ENCODE measurements at places on chromosomes 16 and 17.

- no peak for DNase-seq
These were observed 138.7 kb downstream of the SALL1 start for GRCh38 chr16:51012396-51012795.

DNA sequence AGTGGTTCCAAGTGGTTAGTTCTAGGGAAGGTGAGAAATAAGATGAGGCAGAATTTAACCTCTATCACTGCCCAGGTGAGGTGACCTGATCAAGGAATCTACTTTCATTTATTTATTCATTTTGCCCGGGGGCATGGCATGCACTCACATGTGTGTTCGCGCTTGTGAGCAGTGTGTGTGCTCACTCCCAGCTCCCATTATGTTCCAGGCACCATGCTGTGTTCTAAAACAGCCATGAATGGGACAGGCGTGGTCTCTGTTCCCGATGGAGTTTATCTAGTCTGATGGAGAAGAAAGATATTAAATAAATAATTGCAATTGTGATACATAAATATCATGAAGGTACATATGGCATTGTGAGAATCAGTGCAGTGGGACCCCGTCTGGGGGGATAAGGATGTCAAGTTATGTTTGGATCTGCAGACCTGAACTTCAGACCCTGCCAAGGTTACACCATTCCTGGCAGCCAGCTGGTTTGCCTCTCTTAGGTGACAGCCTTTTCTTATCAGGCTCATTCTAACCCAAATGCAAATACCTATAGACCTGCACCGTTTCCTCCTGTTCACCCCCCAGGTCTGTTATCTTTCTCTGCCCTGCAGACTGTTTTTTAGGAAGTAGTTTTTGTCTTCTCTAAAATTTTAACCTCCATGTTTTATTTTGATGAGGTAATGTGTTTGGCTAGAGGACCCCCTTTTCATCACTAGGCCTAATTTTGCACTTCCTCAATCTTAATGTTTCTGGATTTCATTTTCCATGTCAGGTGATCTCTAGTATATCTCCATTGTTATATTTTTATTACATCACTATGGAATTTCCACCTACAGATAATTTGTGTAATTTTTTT is 11.8 kb downstream of the CYB5B start:
- DNase-seq: no peak

DNA sequence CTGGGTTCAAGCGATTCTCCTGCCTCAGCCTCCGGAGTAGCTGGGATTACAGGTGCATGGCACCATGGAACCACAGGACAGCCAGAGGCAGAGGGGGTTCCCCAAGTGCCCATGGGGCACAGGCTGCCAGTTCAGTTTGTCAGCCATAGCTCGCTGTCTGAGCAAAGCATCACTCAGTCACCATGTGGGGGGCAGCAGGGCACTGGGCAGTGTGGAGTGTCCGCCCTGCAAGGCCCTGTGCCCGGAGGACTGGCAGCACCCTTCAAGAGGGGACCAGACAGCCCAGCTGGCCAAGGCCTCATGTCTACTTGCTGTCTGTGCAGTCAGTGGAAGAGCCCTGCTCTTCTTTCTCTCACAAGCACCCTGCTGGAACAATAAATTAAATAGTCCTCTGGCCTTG is 6.4 kb downstream of the ALYREF start:
- no peak for DNase-seq

DNA sequence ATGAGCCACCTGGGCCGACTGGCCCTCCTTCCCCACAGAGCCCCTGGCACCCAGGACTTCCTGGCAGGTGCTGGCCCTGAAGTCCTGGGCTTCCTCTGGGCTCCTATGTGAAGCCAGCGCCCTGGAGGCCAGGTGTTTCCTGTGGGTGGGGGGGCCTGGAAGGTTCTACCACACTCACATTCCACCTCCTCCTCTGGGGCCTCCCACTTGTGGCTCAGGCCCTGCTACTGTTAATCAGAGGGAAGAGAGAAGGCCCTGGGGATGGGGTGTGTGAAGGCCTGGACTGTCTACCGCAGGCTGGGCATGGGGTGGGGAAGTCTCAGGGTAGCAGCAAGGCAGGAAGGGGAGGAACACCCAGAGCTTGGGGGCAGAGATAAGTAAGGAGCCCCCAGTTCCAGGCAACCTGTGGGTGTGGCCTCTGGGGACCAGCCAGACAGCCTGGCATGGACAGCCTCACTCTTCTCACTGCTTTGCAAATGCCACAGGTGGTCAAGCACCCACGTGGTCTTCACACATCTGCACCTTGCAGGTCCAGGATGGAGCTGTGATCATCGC is 111.9 kb upstream of the TNRC6C start:
- no peak for DNase-seq

DNA sequence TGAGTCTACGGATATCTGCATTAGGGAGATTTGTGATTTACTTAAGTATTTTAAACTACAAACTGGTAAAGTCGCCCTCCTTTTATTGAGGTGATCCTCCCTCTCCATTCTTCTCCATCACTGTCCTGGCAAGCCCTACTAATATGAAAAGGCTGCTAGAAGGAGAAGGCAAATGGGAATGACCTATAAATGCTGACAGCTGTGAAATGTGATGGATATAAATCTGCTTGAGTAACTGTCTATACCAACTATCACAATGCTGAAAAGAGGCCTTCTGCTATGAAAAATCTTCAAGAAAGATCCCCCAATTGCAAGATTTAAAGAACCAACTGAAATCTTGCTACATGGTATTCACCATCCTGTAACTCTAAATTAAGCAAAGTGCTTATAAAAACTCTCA is 15.5 kb downstream of the DNAJC7 start:
- DNase-seq: no peak

DNA sequence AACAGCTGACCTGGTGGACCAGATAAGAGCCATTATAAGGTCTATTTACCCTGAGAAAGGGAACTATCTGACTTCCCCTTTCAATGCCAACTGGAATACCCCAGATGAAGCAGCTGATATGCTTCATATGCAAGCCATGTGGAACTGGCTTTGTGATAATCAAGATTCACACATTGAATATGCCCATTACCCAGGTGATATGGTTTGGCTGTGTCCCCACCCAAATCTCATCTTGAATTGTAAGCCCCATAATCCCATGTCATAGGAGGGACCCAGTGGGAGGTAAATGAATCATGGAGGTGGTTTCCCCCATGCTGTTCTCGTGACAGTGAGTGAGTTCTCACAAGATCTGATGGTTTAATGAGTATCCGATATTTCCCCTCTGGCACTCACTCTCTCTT is 42.1 kb downstream of the IKZF3 start:
- DNase-seq: no peak

- DNase-seq: no peak
These were observed 7.1 kb downstream of the CYB5D2 start for GRCh38 chr17:4150096-4150495.

DNA sequence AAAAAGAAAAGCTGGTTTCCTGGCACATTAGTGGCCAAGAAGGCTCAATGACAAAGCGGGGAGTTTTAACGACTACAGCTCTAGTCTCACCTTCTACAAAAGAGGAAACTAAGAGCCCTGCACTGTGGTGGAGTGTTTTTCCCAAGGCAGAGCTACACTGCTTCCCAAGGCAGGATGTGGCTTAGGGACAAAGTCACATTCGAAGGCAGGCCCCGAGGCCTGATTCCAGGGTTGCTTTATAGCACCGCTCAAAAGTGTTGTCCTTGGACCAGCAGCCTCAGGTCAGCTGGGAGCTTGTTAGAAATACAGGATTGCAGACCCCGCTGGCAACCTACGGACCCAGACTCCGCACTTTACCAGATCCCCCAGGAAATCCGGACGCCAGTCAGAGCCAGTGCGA is 23.8 kb downstream of the TMEM92 start:
- no peak for DNase-seq

- DNase-seq: no peak
These were observed at the start of gene WFIKKN1 for GRCh38 chr16:630815-631405. Gene WFIKKN1 (plus strand): TSS chr16:630985. CDS start chr16:631254, 269 bp downstream.

GRCh38 chr17:18379246-18380146 is 1.9 kb downstream of the EVPLL start:
- DNase-seq: no peak

DNA sequence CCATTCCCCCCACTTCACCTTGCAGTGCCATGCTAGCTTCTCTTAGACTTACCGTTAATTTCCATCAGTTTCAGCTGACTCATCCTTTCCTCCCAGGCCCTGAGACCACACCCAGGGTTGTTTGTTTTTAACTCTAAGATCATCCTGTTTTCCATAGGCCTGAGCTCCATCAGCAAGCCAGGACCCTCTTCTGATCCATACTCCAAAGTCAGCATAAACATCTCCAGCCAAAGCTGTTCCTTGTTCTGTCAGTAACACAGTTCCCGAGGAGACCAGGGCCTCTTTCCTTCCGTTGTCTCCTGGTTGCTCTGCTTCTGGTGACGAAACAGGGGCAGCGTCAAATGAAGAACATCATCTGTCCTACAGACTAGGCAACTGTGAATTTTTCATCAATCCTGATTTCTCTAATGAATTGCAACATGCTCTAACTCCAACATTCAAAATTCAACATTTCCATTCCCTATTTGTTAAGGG is 83.8 kb upstream of the HNF1B start:
- no peak for DNase-seq

GRCh38 chr17:28338056-28338768 is 2.7 kb downstream of the TNFAIP1 start:
- DNase-seq: no peak

GRCh38 chr17:58643147-58643546 is 48.7 kb downstream of the TEX14 start:
- no peak for DNase-seq

DNA sequence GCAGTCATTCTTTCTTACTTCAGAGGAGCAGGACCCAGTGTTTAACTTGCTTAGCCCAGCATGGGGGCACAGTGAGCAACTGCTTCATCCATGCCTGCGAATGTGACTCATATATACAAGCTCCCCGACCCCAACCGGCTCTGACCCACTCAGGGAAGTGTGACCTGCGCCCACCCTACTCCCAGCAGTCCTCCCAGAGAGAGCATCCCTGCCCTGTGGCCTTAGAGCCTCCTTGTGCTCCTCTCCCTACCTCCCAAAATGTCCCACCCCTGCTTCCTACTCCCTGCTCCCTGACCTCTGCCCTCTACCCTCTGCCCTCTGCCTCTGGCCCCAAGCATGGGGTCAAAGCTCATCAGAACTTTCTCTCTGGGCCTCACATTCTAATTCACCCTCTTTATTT is 46.9 kb upstream of the DLX4 start:
- DNase-seq: no peak

DNA sequence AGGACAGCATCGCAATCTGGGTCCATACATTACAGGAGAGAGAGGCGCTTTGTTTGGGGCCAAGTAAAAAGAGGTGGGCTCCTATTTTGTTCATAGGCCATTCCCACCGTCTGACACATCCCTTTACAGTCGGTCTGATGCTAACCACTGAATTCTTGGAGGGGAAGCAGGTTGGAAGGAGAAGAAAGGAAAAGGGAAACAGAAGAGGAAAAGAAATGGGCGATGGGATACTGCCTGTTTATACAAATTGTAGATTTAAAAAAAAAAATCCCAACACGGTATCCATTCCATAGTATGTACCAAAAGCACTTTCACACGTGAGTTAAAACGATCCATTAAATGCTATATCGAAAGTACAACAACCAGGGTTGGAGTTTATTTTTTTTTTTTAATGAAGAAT is 4.0 kb upstream of the ZFHX3 start:
- DNase-seq: no peak

- DNase-seq: no peak
These were observed 80.9 kb upstream of the STAC2 start for GRCh38 chr17:39306509-39307212.

GRCh38 chr17:603406-604114 is 111.1 kb downstream of the VPS53 start:
- DNase-seq: no peak

DNA sequence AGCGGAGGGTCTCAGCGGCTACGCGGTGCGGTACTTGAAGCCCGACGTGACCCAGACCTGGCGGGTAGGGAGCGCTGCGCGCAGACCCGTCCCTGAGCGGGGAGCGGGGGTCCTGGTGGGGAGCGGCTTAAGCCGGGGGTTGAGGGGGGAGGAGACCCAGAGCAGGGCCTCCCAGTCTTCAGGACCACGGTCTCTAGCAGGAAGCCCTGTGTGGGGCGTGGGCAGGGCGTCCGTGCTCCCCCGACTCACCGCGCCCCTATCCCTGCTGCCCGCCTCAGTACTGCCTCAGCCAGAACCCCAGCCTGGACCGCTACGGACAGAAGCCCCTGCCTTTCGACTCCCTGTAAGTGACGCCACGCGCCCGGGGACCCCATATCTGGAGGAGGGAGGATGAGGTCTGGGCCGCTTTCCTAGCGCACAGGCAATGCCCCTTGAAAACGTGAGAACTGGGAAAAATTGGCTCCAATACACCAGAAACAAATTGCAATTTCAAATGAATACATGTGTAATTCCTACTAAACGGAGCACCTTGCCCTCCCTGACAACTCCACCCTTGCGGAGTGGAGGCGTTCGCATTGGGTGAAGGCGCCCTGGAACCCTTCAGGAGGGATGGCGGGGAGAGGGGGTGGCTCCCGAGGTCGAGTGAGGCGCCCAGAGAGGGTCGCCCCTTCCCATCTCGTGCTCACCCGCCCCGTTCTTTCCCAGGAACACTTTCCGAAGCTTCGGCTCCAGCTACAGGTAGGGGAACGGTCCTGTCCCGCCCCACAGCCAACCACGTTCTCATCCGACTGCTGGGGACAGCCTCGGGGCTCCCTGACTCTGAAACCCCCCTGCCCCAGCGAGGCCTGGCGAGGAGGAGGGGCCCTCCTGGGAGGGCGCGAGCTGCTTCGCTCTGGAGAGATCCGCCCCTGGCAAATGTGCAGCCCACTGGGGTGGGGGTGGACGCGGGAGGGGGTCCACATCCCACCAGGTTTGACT is 14.6 kb upstream of the CNGB1 start:
- DNase-seq: no peak

DNA sequence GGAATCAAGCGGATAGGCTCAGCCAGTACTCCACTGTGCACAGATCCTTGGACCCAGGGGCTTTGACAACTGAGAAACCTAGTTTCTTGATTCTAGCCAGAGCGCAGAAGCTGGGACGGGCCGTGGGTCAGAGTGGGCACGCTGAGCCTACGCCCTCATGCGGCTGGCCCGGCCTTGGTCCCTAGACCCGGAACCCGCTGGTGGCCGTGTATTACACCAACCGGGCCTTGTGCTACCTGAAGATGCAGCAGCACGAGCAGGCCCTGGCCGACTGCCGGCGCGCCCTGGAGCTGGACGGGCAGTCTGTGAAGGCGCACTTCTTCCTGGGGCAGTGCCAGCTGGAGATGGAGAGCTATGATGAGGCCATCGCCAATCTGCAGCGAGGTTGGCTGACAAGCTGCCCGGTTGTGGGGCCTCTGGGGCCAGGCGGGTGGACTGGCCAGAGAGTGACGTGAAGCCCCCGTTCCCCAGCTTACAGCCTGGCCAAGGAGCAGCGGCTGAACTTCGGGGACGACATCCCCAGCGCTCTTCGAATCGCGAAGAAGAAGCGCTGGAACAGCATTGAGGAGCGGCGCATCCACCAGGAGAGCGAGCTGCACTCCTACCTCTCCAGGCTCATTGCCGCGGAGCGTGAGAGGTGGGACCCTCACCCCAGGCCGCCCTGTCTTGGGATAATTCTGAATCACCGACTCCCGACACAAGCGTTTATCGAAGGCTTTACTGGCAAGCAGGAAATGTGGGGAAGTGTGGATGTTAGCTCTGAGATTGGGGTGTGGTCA is 946 bp downstream of the STUB1 start:
- DNase-seq: no peak

GRCh38 chr16:3494386-3494973 is 809 bp downstream of the C16orf90 start:
- DNase-seq: no peak

- no peak for DNase-seq
These were observed 4.0 kb upstream of the ABCA10 start for GRCh38 chr17:69232650-69233049.

- no peak for DNase-seq
These were observed 62.7 kb downstream of the FOXK2 start for GRCh38 chr17:82582213-82582612.

All from NCI-H1436 treated with DMSO at 0.1 percent for 48 hours (cell line).